ENCODE measurements at places on chromosomes 3 and 15.

GRCh38 chr3:6861625-6862000 lies 698 bp downstream of the GRM7 start:
- no peak for DNase-seq

DNA sequence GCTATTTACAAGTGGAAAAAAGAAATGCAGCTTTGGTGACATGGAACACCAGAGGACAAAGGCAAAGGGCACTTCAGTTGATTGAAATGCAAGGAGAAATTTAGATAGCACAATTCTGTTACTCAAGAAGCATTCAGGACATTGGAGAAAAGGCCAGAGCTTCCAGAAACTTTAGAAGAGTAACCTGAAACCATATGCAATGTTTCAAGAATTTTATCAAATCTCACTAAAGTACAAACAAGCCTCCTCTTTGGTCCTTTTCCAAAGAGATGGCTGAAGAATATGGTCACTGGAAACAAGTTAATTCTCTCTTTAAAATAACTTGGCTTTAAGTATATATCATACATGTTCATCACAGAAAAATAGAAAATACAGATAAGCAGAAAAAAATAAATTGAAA lies 14.6 kb upstream of the LMOD3 start:
- no peak for DNase-seq

GRCh38 chr3:42819351-42819965 lies 10.2 kb downstream of the ACKR2 start:
- no peak for DNase-seq

GRCh38 chr15:40028853-40029252 lies 10.1 kb downstream of the SRP14 start:
- DNase-seq = no peak

DNA sequence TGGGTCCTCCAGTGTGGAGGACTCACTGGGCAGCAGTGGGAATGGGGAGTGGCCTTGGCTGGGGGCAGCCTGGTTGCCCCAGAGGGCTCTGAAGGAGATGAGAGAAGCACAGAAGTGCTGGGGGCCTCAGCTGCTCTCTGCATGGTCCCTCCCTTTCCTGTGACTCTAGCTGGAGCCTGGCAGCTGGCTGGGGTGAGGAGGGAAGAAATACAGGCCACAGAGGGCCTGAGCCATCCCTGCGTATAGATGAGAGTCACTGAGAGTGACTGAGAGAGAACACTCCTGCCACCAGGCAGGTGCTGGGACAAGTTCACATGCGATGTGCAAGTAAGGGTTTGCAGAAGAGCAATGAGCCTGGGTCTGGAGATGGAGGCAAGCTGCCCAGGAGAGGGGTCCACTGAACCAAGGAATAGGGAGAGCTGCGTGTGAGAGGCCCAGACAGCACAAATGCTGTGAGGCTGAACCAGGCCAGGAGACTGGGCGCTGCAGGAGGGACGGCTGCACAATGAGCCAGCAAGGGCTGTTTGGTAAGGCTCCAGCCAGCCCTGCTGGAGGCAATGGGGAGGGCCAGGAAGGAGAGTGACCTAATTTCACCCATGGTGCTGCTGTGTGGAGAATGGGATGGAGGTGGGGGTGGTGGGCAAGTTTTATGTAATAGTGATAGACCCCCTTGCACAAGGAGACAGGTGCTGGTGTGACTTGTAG lies 87.2 kb downstream of the CLSTN2 start:
- no peak for DNase-seq

GRCh38 chr15:63623232-63623969 lies 26.2 kb downstream of the FBXL22 start:
- DNase-seq = no peak
